ENCODE measurements at places on chromosomes 7 and 10.

DNA sequence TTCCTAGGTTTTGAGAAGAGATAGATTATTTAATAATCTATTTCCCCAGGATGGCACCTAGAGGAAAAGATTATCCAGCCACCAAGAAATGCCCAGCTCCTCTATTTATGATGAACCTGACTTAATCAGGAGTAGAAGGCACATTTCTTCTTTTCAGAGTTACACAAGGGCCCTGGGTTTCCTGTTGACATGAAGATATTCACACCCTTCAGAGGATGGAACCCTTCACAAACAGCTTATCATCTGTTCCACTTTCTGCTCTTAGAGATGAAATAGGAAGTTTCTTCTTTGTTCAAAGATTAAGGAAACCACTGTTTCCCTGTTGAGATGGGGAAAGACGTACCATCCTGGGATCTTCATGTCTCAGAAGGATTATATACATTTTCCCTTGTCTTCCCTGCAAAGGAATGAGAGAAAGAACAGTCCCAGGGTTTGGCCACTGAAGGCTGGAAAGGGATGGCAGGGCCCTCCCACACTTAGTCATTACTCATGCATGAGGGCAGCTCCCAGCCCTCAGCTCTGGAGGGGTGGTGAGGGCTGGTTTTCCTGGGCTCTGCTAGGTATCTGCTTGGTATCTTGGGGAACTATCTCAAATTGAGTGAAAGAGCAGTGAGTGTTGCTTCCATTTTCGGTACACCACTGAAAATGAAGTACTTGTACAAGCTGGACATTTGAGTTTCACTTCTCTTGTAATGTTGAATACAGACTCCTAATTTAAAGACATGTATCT, 64.0 kb downstream of the MTPAP start:
- no peak for DNase-seq

DNA sequence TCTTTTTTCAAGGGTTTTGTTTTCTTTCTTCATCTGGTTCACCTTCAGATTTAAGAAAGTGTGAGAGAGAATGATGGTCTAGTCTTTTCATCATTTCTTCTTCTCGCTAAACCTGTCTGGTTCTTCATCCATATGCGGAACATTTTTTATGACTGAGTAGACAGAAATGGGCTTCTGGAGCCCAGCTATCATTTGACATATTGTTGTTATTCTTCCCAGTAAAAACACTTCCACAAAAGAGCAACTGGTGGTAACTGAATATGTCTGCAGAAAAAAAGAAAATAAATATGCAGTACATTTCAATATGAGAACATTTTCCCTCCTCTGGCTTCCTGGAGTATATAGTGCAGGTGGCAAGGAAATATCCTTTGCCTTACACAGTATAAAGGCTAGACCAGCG, 209.5 kb downstream of the JCAD start:
- no peak for DNase-seq

DNA sequence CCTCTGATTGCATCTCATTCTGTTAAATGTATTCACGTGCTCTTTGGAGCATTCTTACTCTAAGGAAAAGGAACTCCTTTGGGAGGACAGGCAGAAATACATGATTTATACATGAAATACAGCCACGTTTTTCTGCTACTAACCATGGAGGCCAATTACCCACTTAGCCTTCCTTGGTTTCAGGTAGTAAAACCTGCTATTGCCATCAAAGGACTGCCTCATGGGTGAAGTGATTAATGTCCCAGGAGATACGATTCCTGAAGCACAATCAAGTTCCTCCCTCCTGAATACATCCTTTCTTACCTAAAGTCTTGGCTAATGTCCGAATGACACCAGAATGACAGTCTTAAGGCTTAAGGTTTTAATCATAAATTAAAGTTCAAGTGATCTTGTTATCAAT, 58.5 kb upstream of the PIK3CG start:
- no peak for DNase-seq

DNA sequence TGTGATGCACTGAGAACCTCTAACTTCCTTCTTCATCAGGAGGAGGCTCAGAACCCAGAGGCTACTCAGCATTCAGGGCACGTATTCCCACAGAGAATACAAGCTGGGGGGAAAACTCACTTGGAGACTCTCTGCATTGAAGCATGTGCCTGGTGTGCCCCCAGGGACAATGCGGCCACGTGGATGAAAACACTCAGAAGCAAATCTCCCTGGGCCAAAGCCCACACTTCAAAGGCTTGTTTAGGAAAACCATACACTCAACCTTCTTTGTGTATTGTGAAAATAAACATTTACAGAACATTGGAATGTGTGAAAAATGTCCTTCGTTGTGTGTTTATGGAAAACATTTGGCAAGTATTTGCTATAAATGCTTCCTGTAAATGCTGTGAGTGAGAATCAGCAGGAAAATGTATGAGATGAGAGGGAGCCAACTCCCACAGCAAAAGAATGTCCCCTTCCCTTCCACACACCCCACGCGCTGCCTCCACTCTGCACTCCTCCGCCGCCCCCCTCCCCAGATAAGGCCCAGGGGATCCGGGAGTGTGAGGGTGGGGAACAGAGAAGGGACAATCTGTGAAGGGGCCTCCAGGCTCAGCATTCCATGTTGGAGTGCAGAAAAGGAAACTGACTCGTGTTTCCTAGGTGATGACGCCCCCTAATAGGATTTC, 339.5 kb downstream of the ELMO1 start:
- DNase-seq: no peak

DNA sequence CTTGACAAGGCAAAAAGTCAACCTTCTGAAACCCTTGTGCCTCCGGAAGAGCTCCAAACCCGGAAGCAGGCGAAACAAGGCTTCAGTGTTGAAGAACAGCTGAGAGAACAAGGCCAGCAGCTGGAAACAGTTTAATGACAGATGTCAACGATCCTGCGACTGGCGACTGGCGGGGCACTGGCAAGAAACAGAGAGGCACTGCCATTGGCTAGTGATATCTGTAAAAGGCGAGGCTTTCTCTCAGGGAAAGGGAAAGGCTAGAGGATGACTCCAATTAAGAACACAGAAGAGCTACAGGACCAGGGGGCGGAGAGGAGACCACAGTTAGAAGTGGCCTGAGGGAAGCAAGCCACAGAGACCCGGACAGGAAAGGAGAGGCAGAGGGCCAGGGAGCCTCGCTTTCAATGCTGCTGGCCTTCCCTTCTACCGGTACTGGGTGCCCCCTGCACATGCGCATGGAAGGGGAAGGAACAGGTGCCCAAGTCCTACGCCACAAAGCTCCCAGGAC, 19.4 kb downstream of the ITGB1 start:
- DNase-seq: no peak

DNA sequence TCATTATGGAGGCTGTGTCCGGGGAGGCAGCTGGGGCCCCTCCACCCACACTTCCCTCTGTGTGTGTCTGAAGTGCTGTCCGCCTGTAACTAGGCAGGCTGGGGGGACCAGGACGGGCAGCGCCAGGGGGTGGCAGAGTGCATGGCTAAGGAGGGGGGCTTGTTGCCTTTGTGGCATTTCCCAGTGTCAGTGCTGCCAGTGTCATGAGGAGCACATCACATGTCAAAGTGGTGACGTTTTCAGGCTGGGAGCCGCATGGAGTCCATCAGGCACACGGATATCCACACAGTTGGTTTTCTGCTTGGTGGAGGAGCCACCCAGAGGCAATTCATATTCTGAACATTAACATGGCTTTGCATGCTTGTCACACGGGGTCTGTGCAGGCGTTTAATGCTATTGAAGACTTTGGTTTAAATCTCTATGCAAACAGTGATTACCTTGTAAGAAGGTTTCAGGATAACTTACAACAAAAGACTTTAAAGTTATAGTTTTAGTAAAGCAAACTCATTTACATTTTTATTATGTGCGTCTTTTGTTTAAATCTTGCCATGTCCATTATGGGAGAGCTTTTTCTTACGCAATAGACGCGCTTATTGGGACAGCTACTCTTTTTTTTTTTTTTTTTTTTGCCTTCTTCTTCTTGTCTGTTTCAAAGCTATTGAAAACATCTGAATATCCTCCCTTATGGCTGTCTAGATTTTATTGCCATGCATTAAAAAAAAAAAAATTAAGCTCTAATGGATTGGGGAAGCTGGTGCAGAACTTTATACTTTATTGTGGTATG, 52.9 kb downstream of the C10orf67 start:
- no peak for DNase-seq

GRCh38 chr7:100632951-100633717, 8.2 kb downstream of the TFR2 start:
- DNase-seq: no peak

DNA sequence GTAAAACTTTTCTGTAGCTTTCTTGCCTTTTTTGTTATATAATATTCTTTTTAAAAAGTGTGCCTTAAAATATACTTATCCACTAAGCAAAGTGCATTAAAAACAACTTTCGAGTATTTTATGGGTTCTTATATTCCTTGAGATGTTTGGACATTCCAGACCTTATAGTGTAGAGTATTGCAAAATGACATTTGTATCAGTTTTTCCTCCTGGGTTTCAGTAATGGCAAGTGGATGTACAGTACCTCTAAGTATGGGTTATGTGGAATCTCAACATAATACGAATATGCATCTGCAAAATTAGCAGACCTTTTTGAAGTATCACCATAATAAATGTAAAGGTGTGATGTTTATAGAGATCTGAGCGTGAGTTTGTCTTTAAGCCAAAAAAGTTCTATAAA, 2.7 kb downstream of the CDK13 start:
- no peak for DNase-seq

Data from stimulated activated CD8-positive, alpha-beta memory T cell treated with anti-CD3 and anti-CD28 coated beads, Interleukin-4, amount 100 ng/mL, for 4 hours (primary cell).